ENCODE measurements at places on chromosomes 1 and 21. TPM values are rescaled to one million over a fixed set of nuclear protein-coding genes. Genes with fewer than 3 reads are reported as not detected.

- DNase-seq = no peak
Observed at GRCh38 chr1:182257369-182258063, 134.1 kb downstream of the GLUL start.

- no peak for DNase-seq
Observed at GRCh38 chr1:14742181-14742980, 143.9 kb downstream of the KAZN start.

DNA sequence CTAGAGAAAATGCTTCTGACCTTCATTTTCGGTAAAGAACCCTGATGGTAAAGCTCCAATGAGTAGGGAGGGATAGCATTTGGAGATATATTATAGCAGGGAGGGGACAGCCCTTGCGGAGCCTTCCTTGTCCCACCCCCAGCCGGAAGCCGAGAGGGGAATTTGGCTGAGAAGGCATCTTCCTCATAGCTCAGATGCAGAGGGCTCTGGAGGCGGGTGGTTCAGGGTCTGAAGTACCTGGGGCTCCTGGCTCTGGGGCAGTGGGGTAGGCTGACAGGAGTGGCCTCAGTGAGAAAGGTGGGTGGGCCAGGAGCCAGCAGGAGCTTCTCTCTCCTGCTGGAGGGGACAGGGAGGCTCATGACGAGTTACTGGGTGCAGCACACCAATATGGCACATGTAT is 88.0 kb upstream of the IFFO2 start:
- no peak for DNase-seq

TMPRSS15 gene
- 0.67 TPM for polyA plus RNA-seq

CLCC1 gene
- 39.3 TPM for polyA plus RNA-seq

DNA sequence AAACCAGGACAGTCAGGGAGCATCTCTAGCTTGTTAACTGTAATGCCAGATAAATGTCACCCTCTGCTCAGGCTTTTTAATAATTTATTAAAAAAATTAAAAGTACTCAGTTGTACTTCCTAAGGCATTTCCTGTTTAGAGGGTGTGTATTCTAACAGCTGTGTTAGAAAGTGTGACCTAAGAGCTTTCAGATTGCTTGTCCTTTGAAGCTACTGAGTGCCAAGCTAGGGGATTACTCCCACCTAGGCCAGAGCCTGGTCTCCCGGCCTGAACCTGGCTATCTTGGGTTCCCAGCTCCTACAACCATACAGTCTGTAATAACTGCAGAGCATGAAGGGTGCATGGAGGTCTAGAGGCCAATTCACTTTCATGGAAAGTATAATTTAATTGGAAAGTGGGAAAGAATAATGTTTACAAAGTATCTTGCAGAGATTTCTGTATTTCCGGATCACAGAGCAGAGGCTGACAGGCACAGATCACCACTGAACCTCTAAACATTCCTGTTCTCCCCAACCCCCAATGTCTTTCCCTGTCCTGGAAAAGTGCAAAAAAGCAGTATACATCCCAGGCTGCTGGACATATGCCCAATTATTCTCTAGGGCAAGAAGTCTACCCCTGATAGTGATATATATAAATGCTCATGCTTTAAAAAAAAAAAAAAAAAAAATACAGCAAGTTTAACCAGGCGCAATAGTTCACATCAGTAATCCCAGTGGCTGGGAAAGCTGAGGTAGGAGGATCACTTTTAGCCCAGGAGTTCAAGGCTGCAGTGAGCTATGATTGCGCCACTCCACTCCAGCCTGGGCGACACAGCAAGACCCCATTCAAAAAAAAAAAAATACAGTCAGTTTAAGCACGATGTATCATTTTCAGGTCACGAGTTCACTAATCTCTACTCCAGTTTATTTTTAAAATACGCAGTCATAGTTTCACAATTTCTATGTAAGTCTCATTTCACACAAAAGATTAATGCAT is 36.7 kb upstream of the RAP1A start:
- DNase-seq = no peak

ETV3L gene
- polyA plus RNA-seq = not detected

- no peak for DNase-seq
Observed at GRCh38 chr1:33348194-33348593, 27.3 kb upstream of the A3GALT2 start.
